Caudate nucleus (tissue), 63 donors: ENCODE measurements at places on chromosomes 2 and 18.
A peak's percentile ranks its signal among the peaks of the same experiment; 100 is the strongest.

GRCh38 chr18:48493434-48494230 lies 45.2 kb upstream of the CTIF start:
- no peak for DNase-seq

- DNase-seq = no peak
Observed at GRCh38 chr18:65288908-65289307, 461.9 kb upstream of the CDH7 start.

- peak; percentile 24 for DNase-seq
Observed at GRCh38 chr2:40451918-40452605, at the start of gene SLC8A1. Gene SLC8A1 (minus strand): TSS chr2:40452090.

GRCh38 chr2:79981316-79981715 lies 323.2 kb downstream of the LRRTM1 start:
- DNase-seq = no peak

GRCh38 chr2:174013315-174013751 lies 48.2 kb upstream of the SP3 start:
- DNase-seq = no peak

- DNase-seq = peak; percentile 81
Observed at GRCh38 chr2:74003494-74004211, 18.9 kb downstream of the TET3 start.

GRCh38 chr2:101476605-101477208 lies 1.8 kb upstream of the RFX8 start:
- no peak for DNase-seq

DNA sequence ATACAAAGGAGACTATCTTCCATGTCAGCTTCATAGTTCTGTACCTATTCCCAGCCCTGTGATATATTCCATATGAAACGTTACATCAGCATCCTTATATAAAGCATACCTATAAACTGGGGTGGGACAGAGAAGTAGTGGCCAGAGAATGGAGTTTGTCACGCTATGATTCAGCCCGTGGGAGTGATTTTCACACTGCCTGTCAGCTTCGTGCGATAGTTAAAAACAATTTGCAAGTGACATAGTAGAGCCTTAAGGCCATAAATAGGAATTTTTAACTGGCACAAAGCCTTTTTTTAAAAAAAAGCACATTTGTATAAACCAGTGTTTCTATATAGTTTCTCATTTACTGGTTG lies 30.2 kb downstream of the PKP4 start:
- no peak for DNase-seq

DNA sequence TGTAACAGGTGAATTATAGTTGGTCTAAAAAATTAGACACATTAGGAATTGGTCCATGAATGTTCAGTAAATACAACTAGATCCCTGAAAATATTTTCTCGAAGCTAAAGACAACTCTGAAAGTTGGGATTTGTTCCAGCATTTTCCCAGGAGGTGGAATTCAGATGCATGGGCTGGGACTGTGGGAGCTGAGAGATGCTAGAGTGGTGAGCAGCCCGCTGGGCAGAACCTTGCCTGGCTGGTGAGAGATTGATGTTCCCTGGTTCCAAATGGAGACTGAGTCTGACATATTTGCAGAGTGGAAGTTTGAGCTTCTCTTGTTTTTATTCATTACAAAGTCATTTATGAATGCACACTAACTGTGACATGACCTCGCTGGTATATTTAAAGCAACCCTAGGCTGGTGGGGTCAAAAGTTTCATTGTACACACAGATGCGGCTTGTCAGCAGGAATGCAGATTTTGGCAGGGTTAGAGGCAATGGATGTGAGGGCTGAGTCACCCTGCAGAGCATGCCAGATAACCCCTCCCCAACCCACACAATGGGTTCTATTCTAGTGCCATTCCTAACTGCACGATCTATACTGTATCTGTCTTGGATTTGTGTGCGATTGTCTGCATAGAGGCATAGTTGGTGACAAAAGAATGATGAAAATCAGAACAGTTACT lies 23.5 kb upstream of the TMEM178A start:
- DNase-seq = peak; percentile 34

DNA sequence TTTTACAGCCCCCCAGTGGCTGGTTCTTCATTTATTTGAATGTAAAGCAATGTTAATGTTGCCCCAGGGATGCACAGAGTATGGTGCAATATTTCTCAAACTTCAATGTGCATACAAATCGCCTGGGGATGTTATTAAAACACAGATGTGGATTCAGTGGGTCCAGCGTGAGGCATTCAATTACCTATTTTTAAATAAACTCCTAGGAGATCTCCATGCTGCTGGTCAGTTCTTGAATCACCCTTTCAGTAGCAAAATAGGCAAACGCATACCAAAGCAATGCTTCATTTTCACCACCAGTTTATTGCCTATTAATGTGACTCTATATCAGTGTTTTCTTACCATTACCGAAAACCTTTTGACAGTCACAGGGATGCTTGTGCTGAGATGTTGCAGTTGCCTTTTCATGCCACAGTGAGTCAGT lies 530.7 kb downstream of the CBLN2 start:
- no peak for DNase-seq

- DNase-seq = no peak
Observed at GRCh38 chr2:182870227-182870626, 3.8 kb upstream of the FRZB start.

DNA sequence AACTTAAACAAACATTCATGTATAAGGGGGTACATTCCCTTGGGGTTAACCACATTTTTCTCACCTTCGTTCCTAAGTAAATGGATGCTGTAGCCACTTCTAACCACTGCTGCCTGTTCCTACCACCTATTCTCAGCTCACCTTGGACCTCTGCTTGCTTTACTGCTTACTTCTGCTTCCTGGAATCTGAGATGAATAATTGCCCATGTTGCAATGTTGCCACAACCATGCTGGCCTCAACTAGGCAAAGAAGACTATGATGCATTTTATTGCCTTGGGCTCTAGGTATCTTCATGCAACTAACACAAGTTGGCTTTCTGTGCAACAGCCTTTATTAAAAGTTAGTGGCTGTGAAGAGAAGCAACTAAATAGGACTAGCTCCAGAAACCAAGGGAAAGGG lies 106.3 kb upstream of the TCF4 start:
- no peak for DNase-seq

- DNase-seq = no peak
Observed at GRCh38 chr18:35514283-35514682, 16.5 kb upstream of the INO80C start.

DNA sequence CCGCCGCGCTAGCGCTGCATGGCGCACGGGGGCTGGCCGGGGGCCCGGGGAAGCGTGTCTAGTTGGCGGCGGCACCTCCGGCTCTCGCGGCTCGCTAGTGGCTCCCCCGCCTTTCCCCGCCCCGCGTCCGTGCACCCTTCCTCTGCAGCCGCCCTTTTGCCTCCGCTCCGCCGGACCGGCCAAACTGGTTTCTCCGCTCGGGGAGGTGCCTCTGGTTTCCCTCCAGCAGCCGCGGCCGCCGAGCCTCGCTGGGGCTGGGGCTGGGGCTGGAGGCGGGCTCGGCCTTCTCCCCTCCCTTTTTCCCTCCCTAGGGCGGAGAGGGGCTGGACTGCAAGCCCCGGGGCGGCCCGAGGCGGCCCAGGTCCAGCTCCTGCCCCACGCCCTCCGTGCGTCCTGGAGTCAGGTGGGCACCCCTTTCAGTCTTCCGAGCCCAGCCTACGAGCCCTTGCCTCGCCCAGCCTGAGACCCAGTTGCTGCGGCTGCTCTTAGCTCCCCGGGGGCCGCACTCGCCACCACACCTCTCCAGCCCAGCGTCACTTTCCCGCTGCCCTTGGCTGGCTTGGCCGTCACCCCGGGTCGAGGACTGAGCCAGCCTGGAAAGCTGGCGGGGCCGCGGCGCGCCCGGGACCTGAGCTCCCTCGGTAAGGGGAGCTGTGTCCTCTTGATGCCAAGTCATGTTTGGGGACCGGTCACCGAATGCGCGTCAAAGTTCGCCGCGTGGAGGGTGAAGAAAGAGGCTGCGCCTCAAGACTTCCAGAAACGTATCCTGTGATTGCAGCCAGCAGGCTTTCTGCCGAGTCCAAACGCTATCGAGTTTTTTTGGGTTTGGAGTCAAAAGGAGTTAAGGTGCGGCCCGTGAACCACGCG lies at the start of gene ATP8B1:
ATP8B1 (minus strand) TSS at position 213 of the 867 bp plus-strand sequence. CDS start 71,508 bp downstream, outside the sequence.
- no peak for DNase-seq

DNA sequence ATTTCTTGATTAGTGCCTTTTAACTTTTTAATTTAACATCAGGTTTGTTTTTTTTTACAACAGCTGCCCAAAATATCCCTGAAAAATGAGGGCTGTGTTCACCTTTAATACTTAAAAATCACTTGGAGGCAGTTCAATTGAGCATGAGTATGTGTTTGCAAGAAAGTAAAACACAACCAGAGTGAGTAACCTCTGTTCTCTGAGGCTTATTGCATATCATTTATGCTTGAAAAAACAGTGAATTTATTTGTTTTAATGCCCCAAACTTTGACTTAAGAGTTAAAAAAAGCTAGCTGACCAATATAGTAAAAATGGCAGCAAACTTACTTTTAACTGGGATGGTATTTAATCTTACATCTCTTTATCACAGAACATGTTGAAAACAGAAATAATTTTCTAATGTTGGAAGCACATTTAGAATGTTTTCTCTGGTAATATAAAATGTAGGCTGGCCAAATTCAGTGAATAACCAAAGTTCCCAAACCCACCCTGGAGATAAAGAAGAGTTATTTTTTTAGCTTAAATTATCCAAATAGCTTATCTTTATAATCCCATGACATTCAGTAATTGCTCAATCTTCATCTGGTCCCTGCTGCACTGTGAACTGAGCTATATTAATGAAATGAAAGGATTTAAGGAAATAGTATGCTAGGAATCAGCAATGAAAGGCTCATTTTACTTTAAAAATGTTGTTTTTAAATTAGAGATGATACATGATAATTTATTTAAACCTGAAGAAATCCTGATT lies 24.8 kb upstream of the EFEMP1 start:
- DNase-seq = no peak

DNA sequence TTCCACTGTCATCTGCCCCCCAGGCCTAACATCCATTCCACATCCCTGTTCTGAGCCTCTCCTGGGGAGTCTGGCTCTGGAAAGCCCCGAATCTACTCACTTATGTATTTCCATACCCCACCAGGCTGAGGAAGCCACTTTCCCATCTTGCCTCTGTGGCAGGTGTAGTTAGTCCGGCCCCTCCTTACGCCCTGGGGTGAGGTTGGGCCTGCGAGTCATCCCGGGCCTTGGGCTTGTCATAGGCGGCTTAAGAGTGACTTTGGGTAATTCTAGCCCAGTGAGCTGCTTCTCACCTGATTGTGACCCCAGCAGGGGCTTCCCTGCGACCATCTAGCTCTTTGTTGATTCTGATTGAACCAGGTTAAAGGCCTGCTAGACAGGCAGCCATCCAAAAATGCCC lies 21.1 kb downstream of the PCARE start:
- DNase-seq = no peak

GRCh38 chr2:156065912-156066311 lies 266.6 kb downstream of the NR4A2 start:
- no peak for DNase-seq

- no peak for DNase-seq
Observed at GRCh38 chr2:28915939-28916338, 21.5 kb downstream of the WDR43 start.

GRCh38 chr2:71895320-71896161 lies 252.1 kb downstream of the CYP26B1 start:
- DNase-seq = no peak

DNA sequence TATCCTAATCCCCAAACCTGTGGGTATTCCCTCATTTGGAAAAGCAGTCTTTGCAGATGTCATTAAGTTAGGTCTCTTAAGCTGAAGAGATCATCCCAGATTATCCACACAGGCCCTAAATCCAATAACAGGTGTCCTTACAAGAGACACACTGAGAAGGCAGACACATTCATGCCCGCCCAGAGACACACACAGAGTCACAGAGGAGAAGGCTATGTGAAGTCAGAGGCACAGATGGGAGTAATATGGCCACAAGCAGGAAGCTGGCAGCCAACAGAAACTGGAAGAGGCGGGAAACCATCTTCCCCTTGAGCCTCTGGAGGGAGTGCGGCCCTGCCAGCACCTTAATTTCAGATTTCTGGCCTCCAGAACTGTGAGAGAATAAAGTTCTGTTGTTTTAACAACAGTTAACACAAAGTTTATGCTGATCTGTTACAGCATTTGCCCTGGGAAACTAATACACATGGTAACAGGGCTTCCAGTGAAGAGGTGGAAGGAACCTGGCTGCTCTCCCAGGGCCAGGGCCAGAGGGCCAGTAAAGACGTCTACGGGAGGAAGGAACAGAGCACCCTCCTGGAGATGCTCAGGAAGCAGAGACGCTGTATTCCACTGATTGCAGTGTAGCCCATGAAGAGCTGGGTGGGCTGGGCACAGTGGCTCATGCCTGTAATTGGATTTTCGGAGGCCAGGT lies 217.5 kb downstream of the GLI2 start:
- DNase-seq = no peak

DNA sequence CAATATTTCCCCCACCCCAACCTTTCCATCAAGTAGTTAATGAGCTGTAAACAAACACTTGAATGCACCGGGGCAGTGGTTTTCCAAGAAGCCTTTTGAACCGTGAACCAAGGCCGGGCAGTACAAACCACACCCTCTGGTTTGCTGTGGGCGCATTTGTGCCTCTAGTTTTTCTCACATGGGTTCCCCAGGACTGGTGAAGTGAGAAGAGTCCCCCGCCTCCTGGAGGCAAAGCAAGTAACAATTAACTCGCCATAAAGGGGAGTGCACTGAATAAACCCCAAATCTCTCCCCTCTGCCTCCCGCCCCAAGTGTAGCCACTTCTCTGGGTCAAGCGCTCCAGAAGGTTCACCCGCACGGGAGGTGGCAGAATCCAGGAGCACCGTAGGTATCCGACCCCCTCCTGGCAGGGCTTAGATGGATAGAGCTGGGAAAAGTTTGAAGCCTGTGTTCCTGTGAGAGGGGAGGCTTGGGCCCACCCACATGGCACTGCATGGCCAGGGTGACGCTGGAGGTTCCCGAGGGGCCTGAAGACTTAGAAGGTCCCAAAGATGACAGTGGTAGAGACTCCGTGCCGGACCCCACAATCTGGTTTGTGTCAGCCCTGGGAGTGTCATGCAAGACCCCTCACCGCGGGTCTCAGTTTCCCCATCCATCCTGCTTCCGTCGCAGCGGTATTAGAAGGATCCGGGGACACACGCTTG lies 182.2 kb downstream of the SMAD2 start:
- no peak for DNase-seq

DNA sequence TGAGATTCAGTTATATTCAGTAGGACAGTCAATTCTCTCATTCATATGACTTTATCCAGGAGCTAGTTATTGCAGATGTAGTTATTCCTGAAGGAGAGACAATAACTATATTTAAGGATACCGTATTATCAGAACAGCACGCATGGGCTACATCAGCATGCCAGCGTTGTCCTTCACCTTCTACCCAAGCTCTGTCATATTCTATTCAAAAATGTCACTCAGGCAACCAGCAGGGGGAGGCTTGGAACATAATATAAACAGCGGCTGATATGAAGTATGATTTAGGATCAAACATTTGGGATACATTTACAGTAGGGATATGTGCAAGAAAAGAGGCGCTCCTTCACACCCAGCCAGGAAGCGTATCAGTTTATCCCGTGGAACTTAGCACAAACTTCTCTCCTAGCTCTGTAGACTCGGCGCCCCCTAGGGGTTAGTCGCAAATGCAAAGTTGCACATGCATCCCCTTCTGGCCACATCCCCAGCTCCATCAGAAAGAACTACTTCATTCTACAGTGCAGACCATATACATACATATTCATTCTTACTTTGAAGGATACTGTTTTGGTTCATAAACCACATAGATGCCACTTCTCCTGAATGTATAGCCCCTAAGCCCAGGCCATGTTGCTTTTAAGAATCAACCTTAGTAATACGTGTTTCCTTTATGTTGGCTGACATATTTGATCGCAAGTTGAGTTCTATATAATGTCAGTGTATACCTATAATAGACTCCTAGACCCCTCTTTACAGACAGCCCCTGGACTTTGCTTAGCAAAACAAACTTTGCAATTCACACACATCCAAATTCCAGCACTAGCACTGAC lies 759.4 kb downstream of the ADCYAP1 start:
- no peak for DNase-seq

- no peak for DNase-seq
Observed at GRCh38 chr2:121722479-121722878, 14.2 kb downstream of the NIFK start.
